Breast epithelium (tissue), 4 donors: ENCODE measurements at places on chromosomes 2 and 18. TPM values are rescaled to one million over a fixed set of nuclear protein-coding genes. Genes with fewer than 3 reads are reported as not detected.

Gene MARS2
- total RNA-seq: 11.9 TPM

DNA sequence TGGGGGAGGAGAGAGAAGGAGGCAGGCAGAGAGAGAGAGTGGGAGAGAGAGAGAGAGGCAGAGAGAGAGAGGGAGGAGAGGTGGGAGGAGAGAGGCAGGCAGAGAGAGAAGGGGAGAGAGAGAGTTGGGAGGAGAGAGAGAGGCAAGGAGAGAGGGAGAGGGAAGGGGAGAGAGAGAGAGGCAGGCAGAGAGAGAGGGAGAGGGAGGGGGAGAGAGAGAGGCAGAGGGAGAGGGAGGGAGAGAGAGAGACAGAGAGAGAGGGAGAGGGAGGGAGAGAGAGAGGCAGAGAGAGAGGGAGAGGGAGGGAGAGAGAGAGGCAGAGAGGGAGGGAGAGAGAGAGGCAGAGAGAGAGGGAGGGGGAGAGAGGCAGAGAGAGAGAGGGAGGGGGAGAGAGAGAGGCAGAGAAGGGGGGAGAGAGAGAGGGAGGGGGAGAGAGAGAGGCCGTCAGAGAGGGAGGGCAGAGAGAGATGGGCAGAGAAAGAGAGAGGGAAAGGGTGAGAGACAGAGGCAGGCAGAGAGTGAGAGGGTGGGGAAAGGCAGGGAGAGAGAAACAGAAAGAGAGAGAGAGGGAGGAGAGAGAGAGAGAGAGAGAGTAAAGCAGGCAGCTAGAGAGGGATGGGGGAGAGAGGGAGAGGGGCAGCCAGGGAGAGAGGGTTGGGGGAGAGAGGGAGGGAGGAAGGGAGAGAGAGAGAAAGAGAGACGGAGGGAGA, 122.2 kb upstream of the PXDN start:
- no peak for DNase-seq

Gene ASIC4
- total RNA-seq: not detected

GRCh38 chr2:195674491-195675221, 17.6 kb downstream of the SLC39A10 start:
- no peak for DNase-seq

- peak; percentile 21 for DNase-seq
Observed at GRCh38 chr2:56741601-56742102, 557.9 kb downstream of the CCDC85A start.

GRCh38 chr2:168062054-168062453, 185.3 kb downstream of the STK39 start:
- no peak for DNase-seq

DNA sequence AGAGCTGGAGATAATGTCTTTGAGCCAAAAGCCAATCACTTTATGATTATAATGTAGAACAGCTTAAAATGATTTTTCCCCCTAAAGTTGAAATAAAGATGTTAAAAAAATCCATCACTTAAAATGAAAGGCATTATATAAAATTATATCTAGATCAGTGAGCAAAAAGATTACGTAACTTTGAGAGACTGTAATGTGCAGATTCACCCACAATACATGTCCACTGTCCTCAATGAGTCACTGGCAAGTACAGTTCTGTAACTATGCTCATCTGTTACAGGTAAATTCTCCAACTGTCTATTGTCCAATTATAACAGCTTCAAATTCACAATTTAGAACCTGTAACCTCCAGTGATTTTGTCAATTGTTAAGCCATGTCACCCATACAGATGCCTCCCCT, 19.0 kb downstream of the FAM161A start:
- DNase-seq: no peak

- DNase-seq: no peak
Observed at GRCh38 chr2:8488001-8488738, 193.7 kb upstream of the ID2 start.

DNA sequence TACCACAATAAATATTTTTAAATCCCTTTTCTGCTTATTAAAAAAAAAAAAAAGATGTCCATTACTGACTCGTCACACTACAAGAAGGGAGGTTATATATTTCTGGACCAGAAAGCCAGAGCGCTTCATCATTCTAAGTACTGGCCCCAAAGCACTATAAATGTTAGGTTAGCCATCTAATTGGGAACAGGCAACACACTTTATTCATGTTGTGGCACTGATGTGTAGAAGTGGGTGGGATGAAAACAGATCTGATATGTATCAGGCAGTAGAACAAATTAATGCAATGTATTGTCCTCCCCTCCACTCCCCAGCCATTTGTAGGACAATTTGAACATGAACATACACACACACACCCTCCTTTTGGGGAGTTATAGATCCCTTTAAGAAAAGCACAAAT, 24.4 kb downstream of the LANCL1 start:
- no peak for DNase-seq

DNA sequence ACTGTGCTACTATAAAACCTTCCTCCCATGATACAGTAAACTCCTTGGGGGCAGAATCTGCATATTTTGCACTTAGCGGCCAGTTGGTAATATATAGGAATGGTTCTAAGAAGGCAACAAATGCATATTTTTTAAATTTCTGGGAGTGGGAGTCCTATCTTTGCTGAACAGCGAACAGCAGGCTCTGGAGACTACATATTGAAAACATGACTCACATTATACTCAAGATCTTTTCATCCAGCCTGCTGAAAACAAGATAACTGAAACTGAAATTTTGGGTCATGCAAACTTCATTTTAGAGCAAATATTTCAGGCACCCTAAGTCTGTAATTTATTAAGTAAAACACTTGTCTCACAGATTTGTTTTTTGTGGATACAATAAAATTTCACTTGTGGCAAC, 122.2 kb downstream of the SATB2 start:
- DNase-seq: no peak

Gene KIF3C
- 32.8 TPM for total RNA-seq

Gene ZNF142
- 16.0 TPM for total RNA-seq

DNA sequence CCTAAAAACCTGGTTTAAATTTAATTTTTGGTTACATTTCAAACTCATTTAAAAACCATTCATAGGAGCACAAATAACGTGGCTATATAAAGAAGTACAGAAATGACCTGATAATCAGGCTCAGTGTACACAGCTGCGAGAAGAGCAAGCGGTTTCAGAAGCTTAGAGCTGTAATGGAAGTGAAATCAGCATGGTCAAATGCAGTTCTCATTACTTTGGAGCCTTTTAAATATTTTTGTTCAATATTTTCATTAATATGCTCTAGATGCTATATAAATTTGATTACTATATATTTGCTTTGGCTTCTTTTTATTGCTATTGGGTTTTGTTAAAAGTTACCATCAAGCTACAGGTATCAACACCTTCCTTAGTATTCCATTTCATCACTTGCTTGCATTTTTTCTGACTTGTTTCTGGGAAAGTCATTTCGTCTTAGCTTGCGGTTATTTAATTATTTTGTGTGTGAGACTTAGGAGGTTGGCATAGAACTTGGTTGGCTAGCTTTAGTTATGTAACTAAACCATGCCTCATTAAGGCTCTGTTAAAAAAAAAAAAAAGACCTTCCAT, 58.7 kb downstream of the AFTPH start:
- DNase-seq: no peak

- DNase-seq: no peak
Observed at GRCh38 chr2:55364189-55365055, 55.2 kb downstream of the CCDC88A start.
